ENCODE measurements at places on chromosomes 16 and 17. TPM values are rescaled to one million over a fixed set of nuclear protein-coding genes. Genes with fewer than 3 reads are reported as not detected.

The RAC3 gene
- total RNA-seq = 10.0 TPM

The UBN1 gene
- 42.0 TPM for total RNA-seq

The SCGB1C2 gene
- total RNA-seq = not detected

The CCL18 gene
- not detected for total RNA-seq

The PARD6A gene
- total RNA-seq = 10.1 TPM

The TSC2 gene
- 110 TPM for total RNA-seq

The KRTAP4-9 gene
- not detected for total RNA-seq

The MMP25 gene
- 75.1 TPM for total RNA-seq

The SCNN1B gene
- not detected for total RNA-seq

The KRT38 gene
- total RNA-seq = not detected

The CTRB1 gene
- total RNA-seq = not detected

The CDK3 gene
- 9.8 TPM for total RNA-seq

The CCL17 gene
- total RNA-seq = not detected

The SLC6A2 gene
- not detected for total RNA-seq

The GID4 gene
- total RNA-seq = 9.7 TPM

The BICDL2 gene
- total RNA-seq = 0.23 TPM

The TMEM170A gene
- 44.1 TPM for total RNA-seq

The KRTAP1-1 gene
- total RNA-seq = not detected

The SLC52A1 gene
- 0.16 TPM for total RNA-seq

The MEIOC gene
- 0.61 TPM for total RNA-seq

The CSH2 gene
- total RNA-seq = not detected

The SLX1B gene
- total RNA-seq = 38.4 TPM

The WFDC1 gene
- total RNA-seq = not detected

The CPNE7 gene
- total RNA-seq = 3.8 TPM

The SERPINF2 gene
- 0.48 TPM for total RNA-seq

The TPSD1 gene
- total RNA-seq = not detected

The NPIPB6 gene
- total RNA-seq = 2.0 TPM

The PIPOX gene
- total RNA-seq = 1.8 TPM

The ACSM5 gene
- not detected for total RNA-seq

The EPX gene
- total RNA-seq = not detected

Data from T-helper 2 cell treated with Interferon-gamma antibody and Interleukin-4, amounts not matched to agents 100 ng/mL and 5 ng/mL, for 36 hours (primary cell).